Kasumi-1 (cell line): ENCODE measurements at places on chromosomes 6 and 20.

GRCh38 chr6:32610682-32611296, 21.1 kb upstream of the HLA-DRB1 start:
- no peak for DNase-seq

DNA sequence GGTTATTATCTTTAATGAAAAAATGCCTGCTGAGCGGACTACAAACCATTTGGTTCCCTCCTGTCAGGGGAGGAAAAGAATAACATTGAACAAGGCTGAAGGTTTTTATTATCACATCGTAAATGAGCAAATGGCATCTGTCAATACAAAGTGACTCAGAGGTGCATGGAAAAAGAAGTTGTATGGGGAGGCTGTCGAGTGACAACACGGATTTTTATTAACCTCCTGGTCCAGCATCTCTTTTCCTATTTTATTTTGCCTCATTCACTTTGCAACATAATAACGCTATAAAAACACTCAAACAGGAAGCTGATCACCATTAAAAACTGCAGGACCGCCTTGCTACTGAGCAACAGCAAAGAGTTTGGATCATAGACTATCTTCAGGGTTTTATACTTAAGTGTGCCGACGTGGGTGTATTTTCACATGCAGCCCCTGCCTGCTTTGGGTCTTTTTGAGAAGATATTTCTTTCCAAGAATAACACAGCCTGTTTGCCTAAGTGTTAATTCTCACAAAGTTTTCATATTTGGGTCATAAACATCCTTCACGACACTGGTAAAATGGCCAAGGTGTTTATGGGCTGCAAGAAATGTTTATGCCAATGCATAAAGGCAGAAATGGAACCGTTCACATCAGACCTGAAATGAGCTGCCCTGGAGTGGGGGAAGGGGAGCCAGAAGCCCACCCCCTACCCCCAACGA, 132.1 kb upstream of the SALL4 start:
- no peak for DNase-seq

DNA sequence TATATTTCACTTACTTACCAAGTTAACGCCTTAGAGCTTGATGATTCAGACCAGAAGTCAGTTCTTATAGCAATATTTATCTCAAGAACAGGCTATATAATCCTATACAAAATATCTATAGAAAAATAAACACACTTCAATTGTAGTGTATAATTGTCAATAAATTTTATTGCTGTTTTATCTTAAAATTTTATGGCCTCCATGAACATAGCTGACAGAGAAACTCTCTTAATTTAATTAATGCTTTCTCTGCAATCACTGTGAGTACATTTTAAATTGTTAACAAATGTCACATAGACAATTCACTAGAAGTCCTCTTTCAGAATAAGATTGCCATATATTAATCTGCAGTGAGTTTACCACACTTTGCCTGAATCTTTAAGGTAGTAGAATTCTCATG, 178.6 kb downstream of the RFPL4B start:
- no peak for DNase-seq

DNA sequence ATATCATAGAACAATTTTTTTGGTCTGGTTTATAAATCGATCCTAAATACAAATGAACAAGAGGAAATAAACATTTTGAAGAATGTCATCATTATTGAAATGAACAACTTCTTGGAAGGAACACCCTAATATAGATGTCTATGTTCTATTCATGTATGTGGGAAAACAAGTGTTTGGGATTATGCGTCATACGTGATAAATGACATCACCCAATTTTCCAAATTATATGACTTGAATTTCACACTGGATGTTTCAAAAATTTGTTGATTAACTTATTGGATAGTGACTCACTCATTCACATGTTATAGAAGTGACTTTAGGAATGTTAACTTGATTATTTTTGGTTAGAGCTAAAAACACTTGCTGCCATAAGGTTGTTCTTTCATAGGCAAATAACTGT, 18.6 kb downstream of the ARMC2 start:
- DNase-seq = no peak

DNA sequence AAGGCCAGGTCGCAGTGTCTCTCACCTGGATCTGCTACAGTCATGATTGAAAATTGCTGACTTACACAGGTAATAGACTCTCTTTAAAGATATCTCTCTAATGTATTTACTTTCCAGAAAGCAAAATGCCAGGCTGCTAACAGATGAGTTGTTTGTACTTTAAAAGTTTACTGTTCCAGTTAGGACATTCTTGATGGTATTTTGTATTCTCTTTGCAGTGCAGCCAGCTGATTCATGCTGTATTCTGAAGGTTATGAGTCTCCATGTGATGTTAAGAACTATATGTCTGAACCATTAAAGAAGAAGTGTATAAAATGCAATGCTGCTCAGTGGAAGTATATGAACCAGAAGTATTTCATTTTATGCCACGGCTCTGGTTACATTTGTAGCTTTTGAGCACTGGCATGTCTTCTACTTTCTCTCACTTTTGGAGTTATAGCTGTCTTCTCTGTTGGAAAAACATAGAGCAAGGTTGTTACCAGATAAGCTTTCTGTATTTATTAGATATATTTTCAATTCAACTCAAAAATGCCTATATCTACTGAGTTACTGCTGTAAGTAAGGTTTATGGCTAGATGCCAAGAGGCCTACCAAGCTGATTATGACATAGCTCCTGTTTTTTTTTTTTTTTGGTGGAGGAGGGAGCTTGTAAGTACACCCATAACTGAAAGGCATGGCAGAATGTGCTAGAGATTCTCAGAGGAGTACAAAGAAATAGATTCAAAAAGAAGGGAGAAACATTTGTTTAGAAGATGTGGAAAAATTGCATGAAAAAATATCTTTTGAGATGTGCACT, 130.5 kb upstream of the MAN1A1 start:
- DNase-seq = no peak

- peak; percentile 51 for DNase-seq
Measured at GRCh38 chr6:14876778-14877613, 368.9 kb upstream of the JARID2 start.

DNA sequence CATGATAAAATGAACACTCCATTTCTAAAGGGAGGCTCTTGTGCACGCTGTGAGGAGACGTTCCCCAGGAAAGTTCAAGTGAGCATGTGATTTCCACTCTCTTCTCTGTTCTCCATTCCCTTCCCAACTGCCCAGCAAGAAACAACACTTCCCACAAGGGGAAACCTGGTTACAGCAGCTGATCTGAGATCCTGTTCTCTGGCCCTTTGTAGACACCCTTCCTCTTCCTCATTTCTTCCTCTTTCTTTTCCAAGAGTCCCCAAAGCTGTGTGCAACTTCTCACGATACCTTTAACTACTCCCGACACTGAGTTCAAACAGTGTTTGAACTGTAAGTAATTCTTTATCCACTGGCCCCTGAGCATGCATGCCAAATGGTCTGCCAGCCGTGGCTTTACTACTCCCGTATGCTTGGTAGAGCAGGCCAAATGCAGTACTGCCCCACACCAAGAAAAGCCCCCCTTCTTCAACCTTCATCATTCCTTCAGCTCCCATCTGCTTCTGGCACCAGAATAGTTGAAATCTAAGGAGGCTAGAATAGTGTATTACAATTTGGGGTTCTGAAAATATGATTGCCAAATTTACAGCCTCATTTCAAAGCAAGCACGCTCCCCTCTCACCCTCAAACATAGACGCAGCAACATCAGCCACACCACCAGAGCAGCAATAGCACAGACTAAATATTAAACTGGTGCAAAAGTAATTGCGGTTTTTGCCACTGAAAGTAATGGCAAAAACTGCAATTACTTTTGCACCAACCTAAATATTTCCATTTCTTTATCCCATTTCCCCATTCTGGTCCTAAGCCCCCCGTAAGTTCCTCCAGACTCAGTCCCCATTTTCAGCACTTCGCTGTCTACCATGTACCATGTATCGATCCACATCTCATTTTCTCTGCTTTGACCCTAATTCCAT, 4.3 kb downstream of the HLA-DMB start:
- peak; percentile 10 for DNase-seq

DNA sequence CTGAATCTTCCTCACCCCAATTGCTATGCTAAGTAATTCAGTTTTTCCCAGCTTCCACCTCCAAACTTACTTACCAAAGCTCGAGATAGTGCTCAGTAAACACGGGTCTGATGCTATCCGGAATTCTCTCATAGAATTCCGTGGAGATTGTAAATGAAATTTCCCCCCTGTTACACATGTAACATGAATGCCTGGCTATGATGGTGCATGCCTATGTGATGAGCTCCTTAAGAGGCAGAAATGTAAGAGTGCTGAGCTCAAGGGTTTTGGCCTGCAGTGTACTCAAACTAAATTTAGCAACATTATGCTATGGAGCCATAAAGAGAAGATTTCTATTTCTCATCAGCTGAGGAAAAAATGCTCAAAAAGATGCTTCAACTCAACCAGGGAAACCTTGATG, 133.4 kb upstream of the FUT9 start:
- DNase-seq = no peak

- no peak for DNase-seq
Measured at GRCh38 chr6:22328474-22328873, 31.6 kb upstream of the PRL start.

- DNase-seq = no peak
Measured at GRCh38 chr6:167422934-167423333, 98.0 kb downstream of the TTLL2 start.

DNA sequence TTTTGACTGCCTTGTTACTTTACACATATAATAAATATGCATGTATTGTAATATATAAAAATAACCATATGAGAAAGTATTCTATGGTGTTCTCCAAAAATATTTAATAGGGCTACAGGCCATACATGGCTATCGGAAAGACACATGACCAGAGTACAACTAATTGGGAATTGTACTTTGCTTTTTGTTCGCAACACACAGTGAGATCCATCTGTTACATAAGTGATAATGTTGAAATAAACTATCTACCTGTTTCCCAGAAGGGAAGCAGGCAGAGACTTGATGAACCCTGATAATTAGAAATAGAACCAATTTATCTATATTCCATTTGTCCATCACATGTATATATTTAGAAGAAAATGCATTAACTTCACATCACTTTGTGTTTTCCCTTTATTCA, 344.0 kb upstream of the PLCB4 start:
- no peak for DNase-seq

DNA sequence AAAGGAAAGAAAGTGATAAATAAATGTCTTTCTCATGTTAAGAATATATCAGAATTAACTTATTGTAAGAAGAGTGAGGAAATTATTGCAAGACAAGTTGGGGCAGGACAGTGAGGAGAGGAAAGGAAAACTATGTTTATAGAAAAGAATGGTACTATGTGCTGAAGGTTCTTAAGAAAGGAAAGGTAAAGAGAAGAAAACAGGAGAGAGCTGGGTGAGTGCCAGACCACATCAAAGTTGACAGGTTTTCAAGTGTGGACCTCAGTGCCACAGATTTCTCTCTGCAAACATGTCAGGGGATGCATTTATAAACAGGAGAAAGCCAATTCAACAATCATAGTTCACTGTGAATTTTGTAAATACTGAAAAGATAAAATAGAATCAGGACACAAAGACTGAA, 439.2 kb downstream of the PKHD1 start:
- no peak for DNase-seq

GRCh38 chr6:29758761-29759160, 35.5 kb downstream of the HLA-F start:
- no peak for DNase-seq

GRCh38 chr20:7710440-7710839, 229.8 kb downstream of the HAO1 start:
- DNase-seq = no peak

- DNase-seq = no peak
Measured at GRCh38 chr6:112906726-112907125, 559.6 kb downstream of the RFPL4B start.

DNA sequence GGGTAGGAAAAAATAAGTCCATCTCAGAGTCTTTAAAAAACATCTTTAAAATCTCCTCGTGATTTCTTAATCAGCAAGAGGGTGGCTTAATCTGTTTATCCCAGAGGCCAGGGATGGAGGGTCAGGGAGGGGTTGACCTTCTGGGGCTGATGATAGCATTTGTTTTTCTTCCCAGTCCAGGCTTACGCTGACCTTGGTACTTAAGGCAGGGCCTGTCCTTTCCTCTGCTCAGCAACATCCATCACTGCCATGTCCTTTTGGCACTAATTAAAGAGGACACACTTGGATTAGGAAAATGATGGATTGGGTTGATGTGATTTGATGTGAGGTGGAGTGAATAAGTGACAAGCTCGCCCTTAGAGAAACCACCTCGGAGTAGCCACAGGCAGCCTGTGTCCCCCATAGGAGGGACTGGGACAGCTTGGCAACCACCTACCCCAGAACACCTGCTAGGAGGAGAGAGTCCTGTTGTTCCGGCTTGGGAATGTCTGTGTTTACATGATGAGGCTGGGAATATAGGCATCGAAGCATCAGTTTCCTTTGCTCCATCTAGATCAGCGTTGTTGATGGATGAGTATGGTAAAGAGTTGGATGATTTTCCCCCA, 44.2 kb downstream of the PHACTR3 start:
- no peak for DNase-seq

GRCh38 chr6:2718334-2719092, 32.2 kb downstream of the MYLK4 start:
- peak; percentile 58 for DNase-seq

DNA sequence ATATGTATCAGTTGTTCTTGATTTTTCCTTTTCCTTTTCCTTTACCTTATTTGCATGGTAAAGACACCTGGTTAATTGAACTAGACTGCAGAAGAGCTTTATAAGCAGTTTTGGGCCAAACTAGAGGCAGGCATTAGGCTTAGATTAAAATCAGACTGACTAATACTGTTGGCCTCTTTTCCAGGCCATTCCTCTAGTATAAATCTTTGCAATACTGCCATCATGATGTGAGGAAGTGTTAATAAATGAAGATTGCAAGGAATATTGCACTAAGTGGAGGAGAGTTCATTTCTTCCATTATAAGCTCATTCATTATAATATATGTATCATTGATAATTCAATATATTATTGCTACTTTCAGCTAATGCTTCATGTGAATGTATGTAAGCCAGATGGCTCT, 163.8 kb downstream of the MMUT start:
- DNase-seq = no peak

- peak; percentile 54 for DNase-seq
Measured at GRCh38 chr20:64038565-64039292, 2.7 kb downstream of the C20orf204 start.

DNA sequence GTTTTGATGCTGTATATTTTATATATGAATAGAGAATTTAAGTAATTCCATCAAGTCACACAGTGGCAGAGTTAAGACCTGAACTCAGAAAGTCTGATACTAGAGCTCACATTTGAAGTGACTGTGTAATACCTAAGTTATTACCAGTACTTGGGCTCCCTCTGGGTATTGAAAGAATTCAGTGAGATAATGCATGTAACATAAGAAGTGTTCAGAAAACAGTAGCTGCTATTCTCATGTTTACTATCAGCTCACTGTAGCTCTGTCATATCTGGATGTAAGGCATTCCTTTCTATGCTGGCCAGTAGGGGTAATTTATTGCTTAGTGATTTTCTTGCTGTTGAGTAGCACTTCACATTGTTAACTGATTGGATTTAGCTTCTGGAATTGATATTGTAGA, 44.6 kb downstream of the NKX2-4 start:
- no peak for DNase-seq

DNA sequence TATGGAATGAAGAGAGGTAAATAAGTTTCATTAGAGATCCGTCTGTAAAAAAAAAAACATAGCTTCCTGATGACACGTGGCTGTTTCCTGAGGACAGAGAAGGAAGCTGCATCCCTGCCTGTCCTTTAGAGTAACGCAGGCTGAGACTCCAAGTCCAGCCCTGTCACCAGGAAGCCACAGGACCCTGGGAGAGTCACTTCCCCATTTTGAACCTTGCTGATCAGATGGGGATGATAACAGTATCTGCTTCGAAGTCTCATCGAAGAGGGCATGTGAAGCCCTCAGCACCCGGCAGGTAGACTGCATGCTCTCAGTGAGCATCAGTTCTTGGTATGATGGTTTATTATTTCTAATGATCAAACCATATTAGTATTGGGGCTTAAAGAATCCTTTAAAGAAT, 139.1 kb upstream of the KCNG1 start:
- DNase-seq = no peak
